ENCODE measurements at places on chromosomes 5 and 9.

DNA sequence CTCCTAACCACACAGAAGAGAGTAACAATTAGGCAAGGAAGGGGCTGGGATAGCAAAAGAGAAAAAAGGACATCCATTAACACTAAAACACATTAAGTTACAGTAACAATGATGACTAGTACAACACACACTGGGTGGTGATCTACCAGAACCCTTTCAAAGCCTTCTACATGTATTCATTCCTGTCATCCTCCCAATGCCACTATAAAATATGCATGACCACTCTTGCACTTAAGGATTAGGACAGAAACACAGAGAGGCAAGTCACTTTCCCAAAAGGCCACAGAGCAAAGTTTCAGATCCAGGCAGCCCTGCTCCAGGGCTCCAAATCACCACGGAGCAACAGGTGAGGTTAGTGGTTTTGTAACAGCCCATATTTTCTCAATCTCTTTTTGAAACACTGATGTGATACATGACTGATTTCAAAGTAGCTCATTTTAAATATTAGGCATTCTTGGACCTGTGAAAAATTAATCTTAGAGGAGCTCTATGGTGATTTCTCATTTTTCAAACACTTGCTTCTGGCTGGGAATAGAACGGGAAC, 86.7 kb downstream of the AUH start:
- DNase-seq: no peak

GRCh38 chr5:138354926-138355378, 2.5 kb downstream of the KDM3B start:
- no peak for DNase-seq

DNA sequence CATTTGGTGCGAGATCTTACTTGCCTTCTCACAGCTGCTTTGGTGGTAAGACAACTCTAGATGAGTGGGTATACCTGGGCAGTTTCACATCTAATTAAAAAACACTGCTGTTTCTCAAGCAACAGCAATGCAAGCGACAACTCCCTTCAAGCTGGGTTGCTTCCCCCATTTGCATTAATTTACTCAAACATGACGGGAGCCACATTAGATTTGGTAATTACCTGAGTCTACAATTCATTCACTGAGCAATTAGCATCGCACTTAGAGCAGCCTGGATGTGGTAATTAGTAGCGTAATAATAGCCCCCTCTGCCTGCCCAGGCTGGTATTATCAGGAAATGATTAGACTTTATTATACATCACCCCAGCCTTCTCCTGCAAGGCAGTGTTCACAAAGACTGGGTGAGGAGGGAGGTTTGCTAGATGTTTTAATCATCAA, 73.4 kb downstream of the FBXO38 start:
- no peak for DNase-seq

DNA sequence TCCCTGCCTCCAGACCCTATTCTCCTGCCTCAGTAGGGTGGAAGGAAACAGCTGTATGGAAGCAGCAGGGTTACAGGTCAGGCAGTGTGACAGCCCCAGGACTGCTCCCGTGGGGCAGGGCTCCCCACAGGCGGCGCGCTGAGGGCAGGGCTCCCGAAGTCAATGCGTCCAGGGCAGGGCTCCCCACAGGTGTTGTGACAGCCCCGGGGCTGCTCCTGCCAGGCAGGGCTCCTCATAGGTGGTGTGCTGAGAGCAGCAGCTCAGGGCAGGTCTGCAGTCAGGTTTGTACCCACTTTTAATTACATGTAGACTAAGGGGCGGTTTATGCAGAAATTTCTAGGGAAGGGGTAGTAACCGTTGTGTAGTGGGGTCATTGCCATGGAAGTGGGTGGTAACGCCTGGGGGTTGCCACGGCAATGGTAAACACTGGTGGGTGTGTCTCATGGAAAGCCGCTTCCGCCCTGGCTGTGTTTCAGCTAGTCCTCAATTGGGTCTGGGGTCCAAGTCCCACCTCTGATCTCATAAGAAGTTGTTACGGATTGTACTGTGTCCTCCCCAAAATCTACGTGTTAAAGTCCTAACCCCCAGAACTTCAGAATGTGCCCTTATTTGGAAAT, 16.7 kb upstream of the TERT start:
- DNase-seq: no peak

DNA sequence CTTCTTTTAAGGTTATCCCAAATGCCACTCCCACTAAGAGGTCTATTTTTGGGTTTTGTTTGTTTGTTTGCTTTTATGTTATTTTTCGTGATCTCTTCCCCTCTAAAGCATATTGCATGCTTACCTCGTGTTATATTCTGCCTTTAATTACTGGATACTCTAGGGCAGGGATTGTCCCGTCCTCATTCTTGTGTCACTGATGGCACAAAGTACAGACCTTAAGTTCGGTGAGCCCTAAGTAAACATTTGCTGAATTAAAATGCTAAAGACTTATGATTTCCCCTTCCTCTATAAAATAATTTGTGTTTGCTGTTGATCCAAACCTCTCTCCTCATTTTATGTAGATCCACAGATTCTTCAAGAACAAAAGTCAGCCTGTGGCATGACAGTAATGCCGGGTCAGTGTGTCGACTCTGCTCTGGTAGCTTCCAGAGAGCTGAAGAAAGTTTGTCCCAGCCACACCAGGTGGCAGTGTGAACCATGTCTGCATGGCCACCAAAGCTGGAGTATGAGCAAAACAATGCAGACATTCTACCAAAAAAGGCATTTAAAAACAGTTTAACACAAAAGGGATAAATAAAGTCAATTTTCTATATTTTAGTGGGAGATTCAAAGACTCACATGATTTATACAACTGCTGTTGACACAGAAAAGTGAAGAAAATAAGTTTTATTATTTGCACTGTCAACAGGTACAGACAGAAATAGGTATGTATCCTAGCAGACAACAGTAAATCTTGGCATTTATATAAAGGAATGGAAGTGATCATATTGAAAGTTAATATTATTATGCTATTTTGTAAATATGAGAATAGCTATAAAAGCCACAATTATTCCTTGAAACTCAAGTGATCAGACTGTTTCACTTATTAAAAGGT, 17.9 kb upstream of the POC5 start:
- no peak for DNase-seq

- no peak for DNase-seq
Observed at GRCh38 chr9:18672706-18673105, 198.8 kb downstream of the ADAMTSL1 start.

GRCh38 chr5:203246-203930, 12.1 kb downstream of the LRRC14B start:
- no peak for DNase-seq

DNA sequence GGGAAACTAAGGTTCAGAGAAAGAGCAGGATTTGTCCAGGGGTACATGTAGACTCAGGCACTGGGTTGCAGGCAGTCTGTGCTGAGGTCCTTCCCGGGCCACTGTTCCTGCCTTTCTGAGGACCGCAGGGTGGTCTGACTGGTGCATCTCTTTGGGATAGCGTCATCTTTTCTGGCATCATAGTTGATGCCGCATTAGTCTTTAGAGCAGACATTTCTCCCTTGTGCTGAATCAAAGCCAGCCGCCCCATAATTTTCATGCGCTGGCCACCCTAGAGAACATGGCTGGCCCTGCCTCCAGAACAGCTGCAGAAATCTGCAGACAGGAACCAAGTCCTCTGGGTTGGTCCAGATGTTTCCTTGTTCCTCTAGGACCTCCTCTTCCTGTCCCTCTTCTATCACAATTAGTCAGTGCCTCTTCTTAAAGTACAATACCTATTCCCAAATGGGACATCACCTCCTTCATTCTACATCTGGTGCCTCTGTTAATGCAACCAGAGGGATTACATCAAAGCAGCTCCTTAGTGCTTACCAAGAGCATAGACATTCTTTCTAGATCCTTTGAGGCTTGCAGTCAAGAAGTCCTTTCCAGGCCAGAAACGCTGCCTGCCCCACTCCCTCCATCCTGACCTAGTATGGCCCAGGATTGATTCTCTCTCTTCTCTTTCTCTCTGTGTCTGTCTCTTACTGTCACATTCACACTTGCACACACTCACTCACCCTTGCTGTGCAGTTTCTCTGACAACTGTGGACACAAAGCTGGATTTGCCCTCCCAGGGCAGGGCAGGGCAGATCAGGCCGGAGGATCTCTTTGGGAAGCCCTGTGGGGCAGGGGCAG, 42.0 kb upstream of the ORM1 start:
- DNase-seq: no peak

DNA sequence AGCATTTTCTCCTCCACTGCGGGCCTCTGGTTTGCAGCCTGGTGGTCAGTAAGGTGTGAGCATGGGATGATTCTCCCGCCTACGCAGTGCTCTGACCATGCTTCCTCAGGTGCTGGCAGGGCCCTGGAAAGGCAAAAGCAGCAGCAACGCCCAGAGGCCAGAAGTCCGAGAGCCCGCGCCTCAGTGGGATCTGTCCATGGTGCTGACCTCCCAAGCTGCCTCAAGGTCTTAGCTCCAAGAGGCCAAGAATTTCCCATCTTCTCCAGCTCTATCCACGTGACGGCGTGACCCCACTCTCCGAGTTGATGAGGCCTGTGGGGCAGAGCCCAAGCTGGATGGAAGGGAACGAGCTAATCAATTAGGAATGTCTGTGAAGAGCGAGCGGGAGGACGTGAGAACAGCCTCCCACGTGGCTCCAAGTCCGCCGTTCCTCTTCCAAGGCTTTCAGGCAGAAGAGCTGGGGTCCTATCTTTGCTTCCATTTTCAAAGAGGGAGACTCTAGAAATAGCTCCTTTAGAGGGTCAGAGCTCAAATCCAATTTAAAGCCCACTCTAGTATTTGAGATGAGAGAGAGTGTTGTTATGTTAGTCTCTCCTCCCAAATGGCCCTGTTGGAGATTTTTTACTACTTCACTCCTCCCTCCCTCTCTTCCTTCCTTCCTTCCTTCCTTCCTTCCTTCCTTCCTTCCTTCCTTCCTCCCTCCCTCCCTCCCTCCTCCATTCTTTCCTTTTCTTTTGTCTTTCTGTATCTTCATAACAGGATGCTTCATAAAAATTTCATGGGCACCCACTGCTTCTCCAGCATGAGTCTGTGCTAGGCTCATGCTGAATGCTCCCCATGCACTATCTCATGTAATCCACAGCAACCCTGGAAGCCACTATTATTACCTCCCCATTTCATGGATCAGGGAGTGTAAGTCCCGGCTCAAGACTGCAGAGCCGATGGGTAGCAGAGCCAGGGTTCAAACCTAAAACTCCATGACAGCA, 69.3 kb downstream of the OLFM1 start:
- DNase-seq: peak; percentile 58

DNA sequence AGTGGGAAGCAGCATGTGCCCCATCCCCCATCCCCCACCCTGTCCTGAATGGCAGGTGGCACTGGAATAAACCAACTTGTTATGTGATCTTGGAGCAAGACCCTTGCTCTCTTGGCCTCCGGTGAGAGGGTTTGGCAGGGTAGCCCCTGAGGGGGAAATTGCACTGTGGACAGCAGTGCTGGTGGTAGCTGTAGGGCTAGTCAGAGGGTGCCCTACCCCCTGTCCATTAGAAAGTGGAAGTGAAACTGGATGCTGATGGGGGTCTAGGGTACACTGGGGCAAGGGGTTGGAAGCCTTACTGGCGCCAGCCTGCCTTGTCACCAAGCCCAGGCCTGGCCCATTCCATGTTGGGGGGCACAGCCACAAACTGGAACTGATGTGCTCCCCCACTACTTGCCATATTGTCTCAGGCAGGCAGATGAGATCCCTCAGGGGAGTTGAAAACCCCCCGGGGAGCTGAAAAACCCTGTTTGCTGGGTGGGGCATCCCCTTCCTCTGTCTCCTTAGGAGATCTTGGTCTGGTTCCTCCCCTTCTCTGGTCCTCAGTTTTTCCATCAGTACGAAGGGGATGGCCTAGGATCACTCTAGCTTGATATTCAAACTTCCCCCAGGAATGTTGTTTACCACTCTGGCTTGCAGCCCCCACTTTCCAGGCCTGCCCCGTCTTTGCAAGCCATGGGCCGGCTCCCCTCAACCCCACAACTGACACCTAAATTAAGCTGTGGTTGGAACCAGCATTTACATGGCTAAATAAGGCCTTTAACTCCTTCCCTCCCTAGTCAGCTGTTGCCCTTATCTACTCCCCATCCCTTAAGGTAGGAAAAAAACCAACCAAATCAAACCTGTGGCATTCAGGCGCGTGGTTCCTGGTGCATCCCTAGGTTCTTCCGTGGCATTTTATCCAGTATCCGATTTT, 14.4 kb upstream of the SYNPO start:
- DNase-seq: no peak

GRCh38 chr5:68229416-68229815, 13.9 kb downstream of the PIK3R1 start:
- DNase-seq: no peak

DNA sequence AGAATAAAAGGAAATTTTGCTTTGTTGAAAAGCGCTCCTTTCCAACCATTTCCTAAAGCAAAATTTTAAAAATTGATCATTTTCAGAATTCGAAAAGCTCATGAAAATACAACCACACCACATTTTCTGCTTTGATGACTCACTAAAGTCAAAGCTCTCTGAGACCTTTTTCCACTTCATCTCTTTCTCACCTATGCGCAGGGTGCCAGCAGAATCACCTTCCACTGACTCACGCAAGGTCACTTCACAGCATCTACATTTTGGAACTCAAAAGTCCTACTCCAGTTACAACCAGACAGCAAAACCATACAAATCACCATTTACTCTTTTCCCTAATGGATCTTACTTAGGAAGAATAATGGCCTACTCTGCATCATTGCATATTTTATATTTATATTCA, 106.2 kb downstream of the MAP1B start:
- no peak for DNase-seq

- DNase-seq: no peak
Observed at GRCh38 chr5:3339092-3339797, 256.4 kb upstream of the IRX1 start.

All from SJSA1 (cell line).